Fibroblast of skin of scalp (primary cell): ENCODE measurements at places on chromosomes 3 and 15.
A peak's percentile ranks its signal among the peaks of the same experiment; 100 is the strongest.

DNA sequence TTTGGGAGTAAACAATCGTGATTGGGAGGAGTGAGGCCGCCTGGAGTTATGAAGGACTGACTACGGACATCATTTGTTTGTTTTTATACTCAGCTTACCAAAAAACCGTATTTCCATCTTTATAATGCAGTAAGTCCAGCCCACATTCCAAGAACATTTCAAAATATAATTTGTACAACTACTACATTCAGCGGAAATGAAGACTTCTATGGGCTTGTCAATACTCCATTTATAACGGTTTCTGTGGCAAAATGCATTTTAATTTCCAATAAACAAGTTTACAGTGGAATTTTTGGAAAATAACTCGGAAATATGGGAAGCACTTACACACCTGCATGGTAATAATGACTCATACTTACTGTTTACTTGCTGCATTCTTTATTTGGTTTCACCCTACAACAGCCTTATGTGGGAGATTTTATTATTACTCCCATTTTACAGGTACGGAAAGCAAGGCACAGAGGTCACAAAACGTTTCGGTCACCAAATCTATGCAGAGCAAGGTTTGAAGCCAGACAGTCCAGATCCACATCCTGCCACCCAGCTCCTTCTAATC is 62.3 kb downstream of the LDHAL6B start:
- DNase-seq, result no peak

DNA sequence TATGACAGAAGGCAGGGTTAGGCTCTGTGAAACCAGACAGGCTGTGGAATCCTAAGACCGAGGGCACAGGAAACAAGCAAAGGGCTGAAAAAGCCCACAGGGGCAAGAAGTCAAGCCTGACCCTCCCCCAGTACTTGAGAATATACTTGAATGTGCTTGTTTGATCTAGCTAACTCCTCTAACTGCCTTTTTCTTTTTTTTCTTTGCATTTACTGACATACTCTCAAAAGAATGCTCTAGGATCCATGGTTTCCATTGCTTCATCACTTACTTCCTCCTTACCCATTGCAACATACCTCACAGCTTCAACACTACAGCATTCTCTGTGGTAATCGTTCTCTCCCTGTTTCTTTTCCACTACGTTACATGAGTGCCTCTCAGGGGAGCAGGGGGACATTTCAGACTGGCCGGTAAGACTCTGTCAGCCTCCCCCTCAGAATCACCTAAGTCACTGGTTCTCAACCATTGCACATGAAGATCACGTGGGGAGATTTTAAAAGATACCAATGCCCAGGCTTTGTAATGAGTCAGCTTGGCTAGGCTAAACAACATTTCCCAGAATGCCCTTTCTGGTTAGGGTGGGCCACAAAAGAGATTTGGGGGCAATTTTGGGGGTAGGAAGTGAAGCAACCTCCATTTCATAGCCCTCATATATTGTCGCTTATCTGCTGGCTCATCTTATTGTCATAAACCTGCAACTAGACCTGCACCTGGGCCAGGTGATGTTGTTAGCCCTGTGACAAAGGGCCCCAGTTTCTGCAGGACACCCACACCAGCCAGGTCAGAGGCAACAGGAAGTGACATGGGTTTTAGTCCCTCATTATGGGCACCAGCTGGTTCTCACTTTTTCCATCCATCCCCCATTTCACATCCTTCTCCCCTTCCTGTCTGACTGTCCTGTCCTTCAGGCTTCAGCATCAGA is 24.6 kb upstream of the RSL24D1 start:
- DNase-seq, result peak; percentile 91

GRCh38 chr15:58477170-58477569 is 45.4 kb downstream of the LIPC start:
- no peak for DNase-seq

DNA sequence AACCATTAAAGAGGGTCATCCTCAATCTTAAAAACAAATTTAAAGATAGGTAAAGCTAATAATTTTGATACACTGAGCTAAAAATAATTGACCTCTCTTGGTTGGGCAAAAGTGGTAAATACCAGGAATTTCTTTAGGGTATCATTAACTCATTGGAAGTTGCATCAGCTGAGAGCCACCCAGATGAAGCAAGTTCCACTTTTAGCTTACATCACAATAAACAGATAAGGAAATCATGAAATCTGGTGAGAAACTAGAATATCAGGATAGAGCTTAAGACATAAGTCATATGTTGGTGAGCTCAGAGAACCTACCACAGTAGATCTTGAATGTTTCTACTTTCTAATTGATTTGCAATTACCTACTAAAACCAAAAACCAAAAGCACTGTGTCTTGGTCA is 97.4 kb upstream of the SLC2A2 start:
- DNase-seq, result no peak

DNA sequence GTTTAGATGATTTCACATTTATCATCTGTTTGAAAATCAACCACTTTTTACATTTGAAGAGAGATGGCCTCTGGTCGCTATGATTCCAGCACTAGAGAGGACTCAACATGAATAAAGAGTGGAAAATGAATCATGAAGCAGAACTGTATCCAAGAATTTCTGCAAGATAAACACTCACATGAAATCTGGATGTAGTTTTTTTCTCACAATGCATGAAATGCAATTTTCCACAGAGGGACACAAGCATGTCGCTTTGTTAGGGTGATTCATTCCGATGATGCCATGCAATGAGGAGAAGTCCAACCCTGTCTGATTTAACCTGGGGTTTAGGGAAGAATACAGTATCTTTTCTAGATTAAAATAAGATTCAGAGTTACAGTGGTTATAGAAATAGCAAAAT is 50.4 kb upstream of the ADCY5 start:
- peak; percentile 78 for DNase-seq

GRCh38 chr15:101024073-101024695 is 105.0 kb downstream of the LRRK1 start:
- DNase-seq, result peak; percentile 31

DNA sequence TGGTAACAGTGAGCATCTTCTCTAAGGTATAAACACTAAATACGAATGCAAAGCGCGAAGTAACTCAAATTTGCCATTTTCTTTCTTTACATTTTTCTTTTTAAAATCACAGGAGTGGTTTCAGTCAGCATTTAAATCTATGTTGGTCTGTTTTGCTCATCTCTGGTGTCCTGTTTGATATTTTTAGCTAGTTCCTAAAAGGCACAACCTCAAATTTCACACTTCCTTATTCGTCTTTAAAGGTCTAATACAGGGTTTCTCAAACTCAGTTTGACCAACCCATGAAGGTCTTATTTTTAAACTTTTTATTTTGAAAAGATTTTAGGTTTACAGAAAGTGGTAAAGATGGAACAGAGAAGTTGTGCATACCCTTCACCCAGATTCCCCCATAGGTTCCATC is 201.1 kb downstream of the MAGI1 start:
- DNase-seq, result no peak

DNA sequence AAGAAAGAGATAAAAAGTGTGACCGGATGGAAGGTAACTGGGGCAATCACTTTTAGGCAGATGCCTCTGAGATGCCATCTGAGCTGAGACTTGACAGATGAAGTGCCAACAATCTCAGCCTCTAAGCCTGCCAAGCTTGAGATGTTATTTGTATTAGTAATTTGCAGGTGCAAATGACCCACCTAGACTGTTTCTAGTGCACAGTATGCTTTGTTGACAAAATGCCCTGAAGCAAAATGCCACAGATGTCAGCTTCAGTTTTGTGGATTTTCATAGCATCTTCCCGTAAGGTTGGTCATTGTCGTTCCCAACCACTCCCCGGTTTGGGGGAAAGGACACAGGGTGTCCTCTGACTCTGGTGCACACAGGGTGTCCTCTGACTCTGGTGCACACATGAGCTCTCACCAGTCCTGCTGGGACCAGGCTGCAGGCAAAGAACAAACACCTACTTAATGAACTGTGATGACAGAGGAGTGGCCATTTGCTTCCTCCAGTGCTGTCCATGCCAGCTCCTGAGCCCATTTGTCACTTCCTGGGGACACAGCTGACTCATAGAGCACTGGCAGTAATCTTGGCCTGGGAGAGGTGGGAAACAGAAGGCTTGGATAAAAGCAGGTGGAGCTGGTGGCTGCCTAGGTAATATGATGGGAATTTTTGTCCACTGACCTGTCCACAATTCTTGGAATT is 16.7 kb upstream of the PPP1R2 start:
- DNase-seq, result no peak

DNA sequence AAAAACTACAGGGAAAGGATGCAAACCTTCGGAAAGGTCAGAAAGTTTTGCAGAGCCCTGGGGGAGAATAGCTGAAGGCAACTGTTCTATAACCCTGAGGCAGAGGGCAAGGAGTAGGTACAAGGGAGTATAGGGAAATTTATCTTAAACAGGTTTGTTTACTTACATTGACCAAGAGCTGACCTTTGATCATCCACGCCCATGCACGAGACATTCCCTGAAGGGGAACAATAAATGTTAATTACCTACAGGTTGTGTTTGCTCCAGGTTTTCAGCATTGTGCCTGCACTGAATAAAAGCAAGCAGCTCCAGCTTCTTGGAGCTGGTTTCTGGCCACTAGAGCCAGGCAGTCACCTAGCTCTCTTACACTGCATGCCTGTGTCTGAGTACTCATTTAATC is 524.5 kb upstream of the TGFBR2 start:
- no peak for DNase-seq

GRCh38 chr3:100615684-100616083 is 6.3 kb downstream of the ADGRG7 start:
- peak; percentile 38 for DNase-seq
